ENCODE measurements at places on chromosomes 1 and 21.

- DNase-seq: peak; percentile 80
Measured at GRCh38 chr21:21101911-21102310, 103.7 kb downstream of the NCAM2 start.

DNA sequence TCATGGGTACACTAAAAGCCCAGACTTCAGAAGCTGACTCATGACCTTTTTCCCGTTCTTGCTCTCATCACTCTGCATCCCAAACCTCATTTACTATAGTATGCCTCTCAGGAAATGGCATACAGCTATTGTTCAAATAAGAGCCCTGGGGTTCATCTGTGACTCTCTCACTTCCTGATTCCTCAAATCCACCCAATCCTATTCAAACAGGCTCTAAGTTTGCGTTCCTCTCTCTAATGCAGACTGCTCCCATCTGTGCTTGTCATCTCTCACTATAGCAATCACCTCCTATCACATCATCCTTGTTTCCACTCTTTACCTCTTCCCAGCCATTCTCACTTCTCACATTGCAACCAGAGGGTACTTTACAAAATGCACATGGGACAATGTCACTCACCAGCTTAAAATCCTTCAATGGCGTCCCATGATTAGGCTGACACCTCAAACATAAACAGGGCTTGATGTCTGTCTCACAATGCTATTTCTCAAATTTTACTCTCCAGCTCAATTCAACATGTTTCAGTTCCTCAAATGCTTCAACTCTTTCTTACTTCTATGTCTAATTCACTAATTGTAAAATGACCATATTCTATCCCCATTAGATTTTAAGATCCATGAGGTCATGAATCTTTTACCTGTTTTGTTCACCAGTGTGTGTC lies 408.4 kb downstream of the NTNG1 start:
- no peak for DNase-seq

DNA sequence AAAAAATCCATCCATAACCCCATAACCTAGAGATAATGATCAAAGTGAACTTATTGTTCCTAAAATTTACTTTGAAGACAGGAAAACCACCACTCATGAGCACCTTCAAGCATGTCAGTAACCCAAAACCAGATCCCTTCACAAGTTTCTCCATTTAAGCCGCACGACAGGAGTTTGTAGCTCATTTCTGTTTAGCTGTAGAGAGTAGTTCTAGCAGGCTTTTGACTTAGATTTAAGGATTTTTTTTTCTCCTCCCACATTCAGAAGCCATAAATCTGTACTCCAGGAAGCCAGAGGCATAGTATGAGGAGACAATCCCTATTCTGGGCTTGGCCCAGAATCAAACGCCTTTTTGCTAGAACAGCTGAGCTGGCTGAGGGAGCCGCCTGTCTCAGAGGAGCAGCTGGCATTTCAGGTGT lies 25.6 kb downstream of the TOMM20 start:
- peak; percentile 34 for DNase-seq

DNA sequence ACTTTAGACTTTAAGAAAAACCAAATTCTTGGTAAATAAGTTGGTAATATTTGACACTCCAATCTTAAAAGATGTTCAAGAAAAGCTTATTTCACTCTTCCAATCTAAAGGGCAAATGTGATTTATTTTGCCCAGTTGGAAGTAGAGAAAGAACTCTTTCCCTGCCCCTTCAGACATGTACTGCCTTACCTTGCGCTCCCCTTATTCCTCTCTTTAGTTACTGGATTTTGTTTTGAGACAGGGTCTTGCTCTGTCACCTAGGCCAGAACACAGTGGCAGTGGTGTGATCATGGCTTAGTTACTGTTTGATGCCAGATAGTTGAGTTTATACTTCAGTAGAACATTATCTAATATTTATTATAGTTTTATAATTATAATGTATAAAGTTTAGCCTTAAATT lies 27.5 kb downstream of the FUBP1 start:
- DNase-seq: no peak

DNA sequence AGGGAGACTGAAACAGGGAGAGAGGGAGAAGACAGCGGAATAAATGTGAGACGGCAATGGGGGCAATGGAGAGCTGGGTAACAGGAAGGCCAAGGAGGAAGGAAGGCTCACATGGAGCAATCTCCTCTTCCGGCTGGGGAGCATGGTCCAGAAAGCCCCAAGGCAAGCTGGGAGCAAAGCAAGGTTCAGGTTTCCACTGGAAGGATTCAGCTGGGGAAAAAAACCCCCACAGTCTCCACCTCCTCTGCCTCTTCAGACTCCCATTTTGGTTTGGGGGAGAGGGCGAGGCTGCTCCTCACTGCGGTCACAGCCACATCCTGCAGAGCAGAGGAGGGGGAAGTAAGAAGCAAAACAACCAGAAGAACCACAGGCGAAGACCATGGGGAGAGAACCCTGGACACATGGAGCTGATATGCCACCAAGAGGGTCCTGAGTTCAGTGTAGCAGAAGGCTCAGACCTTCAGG lies 650 bp downstream of the TNFAIP8L2 start:
- DNase-seq: no peak

DNA sequence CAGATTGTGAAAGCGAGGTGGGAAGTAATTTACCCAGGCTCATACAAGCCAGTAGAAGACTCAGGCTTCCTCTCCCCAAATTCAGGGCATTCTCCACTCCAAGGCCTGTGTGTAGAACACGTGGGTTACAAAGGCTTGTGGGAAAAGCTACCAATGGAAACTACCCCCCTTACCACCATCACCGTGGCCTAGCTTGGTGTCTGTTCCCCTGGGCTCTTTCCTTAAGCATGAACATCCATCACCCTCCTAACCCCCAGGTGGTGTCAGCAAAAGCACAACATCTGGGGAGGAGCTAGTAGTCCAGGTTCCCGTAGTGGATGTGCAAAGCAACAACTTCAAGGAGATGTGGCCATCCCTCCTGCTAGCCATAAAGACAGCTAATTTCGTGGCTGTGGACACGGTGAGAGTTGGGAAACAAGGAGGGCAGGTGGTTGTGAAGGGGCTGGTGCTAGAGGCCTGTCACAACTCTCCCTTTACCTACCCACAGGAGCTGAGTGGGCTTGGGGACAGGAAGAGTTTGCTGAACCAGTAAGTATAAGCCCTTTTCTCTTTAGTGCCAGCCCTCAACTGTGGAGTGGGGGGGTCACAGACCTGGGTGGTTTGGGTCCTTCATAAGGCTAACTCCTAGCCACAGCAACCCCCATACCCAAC lies 701 bp upstream of the MUTYH start:
- DNase-seq: no peak

DNA sequence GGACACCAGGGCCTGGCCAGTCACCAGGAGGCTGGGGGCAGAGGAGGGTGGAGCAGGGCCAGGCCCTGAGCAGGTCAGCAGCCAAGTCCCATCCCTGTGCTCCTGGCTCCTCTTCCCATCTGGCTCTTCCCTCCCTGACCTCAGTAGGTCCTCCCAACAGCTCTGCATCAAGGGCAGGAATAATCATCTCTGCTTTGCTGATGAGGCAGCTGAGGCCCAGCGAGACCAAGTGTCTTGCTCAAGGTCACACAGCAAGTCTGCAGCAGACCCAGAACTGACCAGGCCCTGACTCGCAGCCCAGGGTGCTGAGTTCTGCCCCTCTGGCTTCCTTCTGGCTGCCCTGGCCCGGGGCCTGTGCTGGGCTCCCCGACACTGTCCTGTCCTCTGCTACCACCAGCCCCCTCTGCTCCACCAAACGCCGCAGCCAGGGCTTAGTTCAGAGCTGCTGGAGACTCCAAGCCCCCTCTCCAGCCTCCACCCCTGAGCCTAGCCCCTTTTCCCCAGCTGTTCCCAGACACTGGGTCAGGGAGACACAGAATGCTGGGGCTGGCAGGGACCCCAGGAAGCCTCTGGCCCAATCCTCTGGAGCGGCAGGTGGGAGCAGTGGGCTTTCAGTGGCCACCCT lies 224.9 kb downstream of the PTPRU start:
- no peak for DNase-seq

DNA sequence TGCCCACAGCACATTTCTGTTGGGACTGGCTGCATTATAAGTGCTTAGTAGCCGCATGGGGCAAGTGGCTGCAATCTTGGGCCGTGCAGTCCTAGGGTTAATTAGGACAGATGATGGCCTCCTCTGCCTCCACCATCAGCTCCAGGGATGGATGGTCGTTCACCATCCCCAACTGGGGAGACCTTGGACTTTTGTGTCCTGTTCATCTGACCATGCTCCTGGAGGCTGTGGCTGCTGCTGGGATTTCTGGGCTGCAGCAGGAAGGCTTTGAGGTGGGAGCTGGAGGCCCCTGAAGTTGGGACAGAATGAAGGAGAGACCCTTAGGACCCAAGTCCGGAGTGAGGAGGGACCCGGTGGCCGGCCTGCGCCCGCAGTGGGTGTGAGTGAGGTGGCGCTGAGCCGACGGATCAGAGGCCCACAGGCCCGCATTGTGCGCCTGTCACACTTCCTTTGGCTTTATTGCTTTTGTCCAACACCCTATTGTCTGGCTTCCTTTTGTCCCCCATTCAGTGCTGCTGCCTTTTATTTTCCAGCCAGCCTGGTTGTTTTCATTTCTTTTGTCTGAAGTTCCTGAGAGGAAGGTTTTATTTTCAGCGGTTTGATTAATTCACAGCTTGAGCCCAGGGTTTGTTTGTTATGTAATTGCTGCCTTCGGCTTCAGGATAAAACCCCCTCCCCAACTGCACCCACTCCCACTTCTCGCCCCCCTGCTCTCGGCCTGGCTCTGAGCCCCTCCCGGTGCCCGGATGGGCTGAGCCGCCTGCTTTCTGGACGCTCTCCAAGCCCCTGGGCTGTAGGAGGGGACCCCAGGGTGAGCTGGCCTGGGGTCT lies 35.6 kb downstream of the SOX13 start:
- DNase-seq: no peak

GRCh38 chr21:37582590-37582989 lies 216.0 kb downstream of the DYRK1A start:
- DNase-seq: peak; percentile 65

- peak; percentile 23 for DNase-seq
Measured at GRCh38 chr1:40774266-40774998, 9.2 kb upstream of the KCNQ4 start.

DNA sequence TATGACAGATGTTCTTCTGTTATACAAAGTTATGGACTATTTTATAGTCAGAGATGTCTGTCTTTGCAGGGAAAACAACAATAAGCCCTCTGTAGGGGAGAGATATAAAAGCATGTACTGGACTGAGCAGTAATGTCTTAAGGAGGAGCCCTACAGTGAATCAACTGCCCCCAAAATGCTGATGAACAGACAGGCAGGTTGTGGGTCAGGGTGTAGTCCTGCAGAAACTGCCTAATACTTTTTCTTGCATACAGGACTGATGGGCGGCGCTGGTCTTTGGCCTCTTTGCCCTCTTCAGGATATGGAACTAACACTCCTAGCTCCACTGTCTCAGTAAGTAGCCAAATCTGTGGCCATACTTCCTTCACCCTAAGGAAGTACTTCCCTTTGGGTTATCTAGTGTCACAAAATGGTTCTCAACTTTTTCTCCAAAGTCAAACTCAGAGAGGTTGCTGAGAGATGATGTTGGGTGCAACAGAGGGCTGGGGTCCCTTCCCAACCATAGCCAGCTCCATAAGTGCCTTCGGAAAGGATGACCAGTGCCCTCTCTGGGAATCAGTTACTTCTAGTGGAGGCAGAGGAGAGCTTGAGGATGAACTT lies 129.8 kb downstream of the PIK3R3 start:
- DNase-seq: no peak

GRCh38 chr1:29200906-29201594 lies 19.4 kb upstream of the SRSF4 start:
- peak; percentile 37 for DNase-seq

- no peak for DNase-seq
Measured at GRCh38 chr1:178724376-178724727, 692 bp upstream of the RALGPS2 start.

DNA sequence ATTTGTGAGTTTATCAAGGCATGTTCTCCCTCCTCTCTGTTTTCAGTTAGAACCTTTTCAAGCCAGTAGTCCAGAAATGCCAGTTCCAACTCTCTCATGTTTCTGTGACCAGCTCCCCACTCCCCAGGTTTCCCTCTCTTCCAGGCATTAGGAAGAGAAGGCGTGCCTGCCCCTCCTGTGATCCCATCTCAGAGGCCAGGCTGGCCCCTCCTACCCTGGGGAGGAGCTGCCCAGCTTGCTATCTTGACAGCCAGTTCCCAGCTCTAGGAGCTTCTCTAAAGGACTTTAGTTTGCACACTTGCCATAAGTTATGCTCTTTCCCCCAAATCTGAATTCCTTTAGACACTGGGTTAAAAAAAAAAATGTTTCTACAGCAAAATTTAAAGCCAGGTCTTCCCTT lies 8.9 kb downstream of the HYI start:
- DNase-seq: no peak

GRCh38 chr1:108851567-108851966 lies 5.3 kb downstream of the AKNAD1 start:
- no peak for DNase-seq

DNA sequence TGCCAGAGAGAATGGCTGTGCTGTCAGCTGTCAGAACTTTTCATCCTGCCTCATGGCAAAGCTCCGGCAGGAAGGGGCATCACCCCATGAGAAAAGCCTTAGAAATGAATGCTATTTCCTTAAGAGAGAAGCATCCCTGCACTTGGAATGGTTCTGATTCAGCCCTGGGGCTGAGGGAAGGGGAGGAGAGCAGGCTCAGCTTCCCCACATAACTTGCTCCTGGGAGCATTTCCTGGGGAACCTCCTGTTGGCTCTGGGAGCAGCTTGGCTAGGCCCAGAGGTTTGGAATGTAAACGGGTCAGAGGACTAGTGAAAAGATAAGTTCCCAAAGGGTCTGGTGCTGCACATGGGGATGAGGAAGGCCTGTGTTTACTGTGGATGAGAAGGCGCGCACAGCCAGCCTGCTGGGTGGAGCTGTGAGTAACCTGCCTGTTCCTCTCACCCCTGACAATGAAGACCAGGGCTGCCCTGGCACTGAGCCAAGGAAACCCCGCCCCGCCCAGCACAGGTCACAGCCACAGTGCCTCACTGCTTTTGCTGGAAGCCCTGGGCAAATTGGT lies 5.0 kb downstream of the PRELP start:
- peak; percentile 93 for DNase-seq

DNA sequence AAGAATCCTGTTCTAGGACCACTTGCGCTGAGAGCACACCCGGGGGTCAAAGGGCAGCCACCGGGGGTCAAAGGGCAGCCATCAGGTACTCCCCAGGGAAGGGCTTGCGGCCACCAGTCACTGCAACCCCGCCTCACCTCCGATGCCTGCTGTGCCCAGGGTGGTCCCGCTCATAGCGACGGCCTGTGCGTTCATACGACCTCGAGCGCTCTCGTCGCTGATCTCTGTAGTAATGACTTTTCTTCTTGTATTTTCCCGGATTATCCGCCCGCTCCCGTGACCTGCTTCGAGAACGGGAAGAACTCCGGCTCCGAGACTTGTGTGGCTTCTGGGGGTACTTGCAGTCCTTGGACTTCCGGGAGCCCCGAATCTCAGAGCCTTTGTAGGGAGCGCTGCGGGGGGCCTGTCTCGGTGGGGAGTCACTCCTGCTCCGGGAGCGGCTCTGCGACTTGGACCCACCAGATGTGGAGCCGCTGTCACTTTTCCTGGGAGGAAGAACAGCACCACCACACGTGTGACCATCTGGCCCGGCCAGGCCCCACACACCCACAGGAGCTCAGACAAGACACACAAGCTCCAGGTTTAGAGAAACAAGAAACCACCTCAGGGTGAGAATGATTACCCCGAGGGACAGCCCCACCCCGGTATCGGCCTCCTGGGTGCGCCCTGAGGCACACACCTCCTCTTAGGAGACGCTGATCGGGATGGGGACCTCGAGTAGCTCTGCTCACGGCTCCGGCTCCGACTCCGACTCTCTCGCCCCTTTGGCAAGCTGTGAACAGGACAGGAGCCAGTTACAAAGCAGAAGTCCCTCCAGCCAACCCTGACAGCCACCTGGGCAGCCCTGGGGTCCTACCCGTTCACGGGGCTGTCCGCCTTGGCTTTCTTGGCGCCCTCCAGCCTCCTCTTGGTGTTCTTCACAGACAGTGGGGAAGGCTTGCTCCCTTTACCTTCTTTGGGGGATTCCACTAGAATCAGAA lies 11.7 kb downstream of the CCNL2 start:
- no peak for DNase-seq
